Activated CD8-positive, alpha-beta T cell treated with anti-CD3 and anti-CD28 coated beads for 36 hours (primary cell): ENCODE measurements at places on chromosomes 16 and 17. TPM values are rescaled to one million over a fixed set of nuclear protein-coding genes. Genes with fewer than 3 reads are reported as not detected.
A peak's percentile ranks its signal among the peaks of the same experiment; 100 is the strongest.

GRCh38 chr16:12235110-12235509, 258.6 kb downstream of the SNX29 start:
- DNase-seq = no peak

The KRTAP4-3 gene
- total RNA-seq = not detected

DNA sequence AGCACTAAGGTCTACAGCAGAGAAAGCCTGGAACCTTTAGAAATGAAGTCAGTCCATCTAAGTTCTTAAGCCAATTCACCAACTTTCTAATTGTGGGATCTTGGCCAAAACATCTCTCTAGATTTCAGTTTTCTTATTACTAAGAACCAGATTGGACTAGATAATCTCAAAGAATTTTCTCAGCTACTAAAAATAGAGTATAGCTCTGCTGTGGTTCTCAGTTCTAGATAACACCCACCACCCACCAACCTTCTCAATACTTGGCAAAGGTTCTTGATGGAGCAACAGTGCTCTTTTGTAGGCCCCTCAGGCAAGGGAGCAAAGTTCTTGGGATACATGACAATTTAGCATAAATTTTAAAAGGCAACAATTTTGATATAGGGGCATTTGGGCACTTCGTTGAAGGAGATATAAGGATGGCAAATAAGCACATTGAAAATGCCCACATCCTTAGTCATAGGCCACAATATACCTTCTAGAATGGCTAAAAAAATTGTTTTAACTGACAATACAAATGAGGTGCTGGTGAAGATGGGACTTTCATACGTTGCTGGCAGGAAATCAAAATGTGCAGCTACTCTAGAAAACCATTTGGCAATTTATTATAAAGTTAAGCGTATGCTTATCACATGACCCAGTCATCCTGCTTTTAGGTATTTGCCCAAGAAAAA, 74.4 kb upstream of the TMEM132E start:
- peak; percentile 12 for DNase-seq

The ODAD4 gene
- 1.4 TPM for total RNA-seq

DNA sequence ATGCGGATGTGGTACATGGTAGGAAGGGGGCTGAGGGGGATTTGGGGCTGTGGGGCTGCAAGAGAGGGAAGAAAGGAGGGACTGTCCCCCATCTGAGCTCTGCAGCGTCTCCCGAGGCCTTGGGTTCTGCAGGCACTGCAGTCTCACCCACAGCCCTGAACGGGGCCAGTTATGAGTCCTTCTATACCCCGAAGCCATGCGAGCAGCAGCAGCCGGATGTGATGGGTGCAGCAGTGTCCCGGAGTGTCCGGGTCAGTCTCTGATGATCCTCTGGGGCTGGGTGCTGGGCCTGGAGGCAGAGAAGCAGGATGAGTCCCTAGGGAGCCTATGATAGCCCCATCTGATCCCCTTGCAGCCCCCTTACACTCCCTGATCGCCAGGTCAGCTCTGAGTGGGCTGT, 41.5 kb downstream of the CPNE2 start:
- DNase-seq = peak; percentile 71

The SPNS2 gene
- 0.95 TPM for total RNA-seq

GRCh38 chr17:68161644-68162428, 86.0 kb upstream of the AMZ2 start:
- DNase-seq = no peak

- DNase-seq = peak; percentile 48
These were observed 74.0 kb downstream of the SEC14L1 start for GRCh38 chr17:77214743-77215142.

GRCh38 chr17:70313086-70313852, 143.9 kb downstream of the KCNJ2 start:
- DNase-seq = no peak

The SUMO2 gene
- total RNA-seq = 506 TPM

The ZG16 gene
- not detected for total RNA-seq

- no peak for DNase-seq
These were observed 625.6 kb downstream of the TMEM114 start for GRCh38 chr16:7964744-7965143.

The ZFP3 gene
- total RNA-seq = 1.9 TPM

DNA sequence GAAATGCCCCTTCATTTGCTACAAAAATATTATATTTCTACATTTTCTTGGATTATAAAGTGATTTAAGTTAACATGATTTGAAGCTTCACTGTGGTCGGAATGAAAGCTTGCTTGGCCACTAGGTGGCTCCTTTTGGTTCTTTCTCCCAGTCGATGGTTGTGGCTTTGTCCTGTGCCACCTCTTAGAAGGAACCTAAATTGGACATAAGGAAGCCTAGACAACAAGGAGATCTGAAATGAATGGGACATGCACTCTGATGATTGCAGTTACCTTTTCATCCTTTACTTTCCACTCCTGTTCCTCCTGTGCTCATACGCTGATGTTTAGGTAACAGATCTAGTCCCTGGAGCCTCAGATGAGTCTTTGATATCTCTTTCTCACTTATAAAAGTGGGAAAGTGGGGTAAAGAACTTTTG, 39.2 kb downstream of the FTO start:
- peak; percentile 41 for DNase-seq

The CFAP97D1 gene
- 0.07 TPM for total RNA-seq

GRCh38 chr17:69947027-69947759, 127.8 kb upstream of the KCNJ16 start:
- DNase-seq = no peak

The CHD9NB gene
- total RNA-seq = 0.16 TPM

DNA sequence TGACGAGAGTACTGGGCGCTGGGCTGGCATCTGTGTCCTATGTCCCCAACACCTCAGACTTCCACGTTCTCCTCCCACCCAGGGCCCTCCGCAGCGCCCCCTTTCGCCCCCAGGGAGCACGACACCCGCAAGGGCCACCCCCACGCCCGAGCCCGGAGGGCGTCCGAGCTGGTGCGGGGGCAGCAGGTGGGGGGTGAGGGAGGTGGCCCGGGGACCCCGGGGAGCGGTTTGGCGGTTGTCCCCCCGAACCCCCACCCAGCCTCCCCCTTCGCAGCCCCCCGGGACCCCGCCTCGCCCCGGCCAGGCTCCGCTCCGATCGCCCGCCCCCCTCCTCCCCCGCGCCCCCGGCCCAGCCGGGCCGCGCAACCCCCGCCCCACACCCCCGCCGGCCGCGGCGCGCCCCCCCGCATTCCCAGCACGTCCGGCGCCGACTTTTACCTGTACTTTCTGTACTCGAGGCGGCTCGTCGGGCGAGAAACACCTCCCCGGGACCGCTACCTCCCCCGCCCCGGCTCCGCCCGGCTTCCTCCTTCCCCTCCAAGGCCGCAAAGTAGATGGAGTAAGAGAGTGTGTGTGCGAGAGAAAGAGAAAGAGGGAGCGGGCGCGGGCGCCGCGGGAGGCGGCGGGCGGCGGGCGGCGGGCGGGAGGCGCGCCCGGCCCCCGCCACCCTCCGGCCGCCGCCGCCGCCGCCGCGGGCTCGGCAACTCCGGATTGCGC, 901 bp downstream of the CDYL2 start:
- DNase-seq = peak; percentile 59

- no peak for DNase-seq
These were observed 12.1 kb upstream of the HP start for GRCh38 chr16:72042157-72042660.

DNA sequence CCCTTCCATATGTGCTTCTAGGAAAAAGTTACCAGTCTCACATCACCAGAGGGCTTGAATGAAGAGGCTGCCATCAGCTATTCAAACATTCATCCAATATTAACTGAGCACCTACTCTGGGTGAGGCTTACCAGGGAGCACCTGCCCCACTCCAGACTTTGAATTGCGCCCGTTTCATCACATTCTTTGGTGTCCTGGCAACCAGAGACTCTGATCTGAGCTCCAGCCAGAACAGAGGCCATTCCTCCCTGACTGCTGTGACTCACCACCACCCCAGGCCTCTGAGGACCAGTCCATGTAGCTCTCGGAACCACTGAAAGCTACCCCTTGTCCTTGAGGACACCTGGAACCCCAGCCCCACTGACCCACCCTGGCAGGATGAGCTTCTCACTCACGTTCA, at the start of gene C16orf96:
Gene C16orf96, plus strand, starts transcription at position 229 of the 400 bp plus-strand sequence. Its CDS starts 150 bp downstream, at position 379.
- DNase-seq = no peak

The HSPB9 gene
- total RNA-seq = not detected

The PROCA1 gene
- 5.0 TPM for total RNA-seq

DNA sequence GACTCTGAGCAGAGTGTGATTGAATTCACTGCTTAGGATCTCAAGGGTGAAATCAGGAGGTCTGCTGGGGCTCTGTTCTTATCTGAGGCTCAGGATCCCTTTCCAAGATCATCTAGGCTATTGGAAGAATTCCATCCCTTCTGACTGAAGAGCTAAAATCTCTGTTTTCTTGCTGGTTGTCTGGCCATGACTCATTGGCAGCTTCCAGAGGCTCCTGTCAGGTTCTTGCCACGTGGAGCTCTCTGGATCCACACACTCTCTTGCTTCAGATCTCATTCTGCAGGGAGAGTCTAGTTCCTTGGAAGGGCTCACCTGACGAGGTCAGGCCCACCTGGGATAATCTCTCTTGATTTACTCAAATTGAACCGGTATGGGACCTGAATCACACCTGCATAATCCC, 930.7 kb downstream of the CDH8 start:
- no peak for DNase-seq

GRCh38 chr16:1003391-1004347, 22.1 kb downstream of the SOX8 start:
- peak; percentile 73 for DNase-seq

DNA sequence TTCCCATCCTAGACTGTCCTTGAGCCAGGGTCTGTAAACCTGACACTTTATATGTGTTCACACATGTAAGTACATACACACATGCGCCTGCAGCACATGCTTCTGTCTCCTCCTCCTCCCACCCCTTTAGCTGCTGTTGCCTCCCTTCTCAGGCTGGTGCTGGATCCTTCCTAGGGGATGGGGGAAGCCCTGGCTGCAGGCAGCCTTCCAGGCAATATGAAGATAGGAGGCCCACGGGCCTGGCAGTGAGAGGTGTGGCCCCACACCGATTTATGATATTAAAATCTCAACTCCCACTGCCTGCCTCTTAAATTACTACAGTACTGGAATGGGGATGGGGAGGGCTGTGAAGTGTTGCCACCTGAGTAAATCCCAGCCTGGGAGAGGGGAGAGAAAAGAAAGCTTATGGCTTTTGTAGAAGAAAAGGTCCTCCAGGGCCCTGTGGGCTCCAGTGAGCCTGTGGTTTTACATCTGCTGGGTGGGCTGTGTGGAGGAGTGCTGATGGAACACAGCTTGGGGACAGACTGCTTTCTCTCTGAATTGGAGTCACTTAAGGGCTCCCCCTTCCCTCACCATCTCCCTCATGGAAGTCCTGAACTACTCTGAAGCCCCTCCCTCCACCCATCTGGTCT, 990 bp upstream of the WNK4 start:
- DNase-seq = no peak

DNA sequence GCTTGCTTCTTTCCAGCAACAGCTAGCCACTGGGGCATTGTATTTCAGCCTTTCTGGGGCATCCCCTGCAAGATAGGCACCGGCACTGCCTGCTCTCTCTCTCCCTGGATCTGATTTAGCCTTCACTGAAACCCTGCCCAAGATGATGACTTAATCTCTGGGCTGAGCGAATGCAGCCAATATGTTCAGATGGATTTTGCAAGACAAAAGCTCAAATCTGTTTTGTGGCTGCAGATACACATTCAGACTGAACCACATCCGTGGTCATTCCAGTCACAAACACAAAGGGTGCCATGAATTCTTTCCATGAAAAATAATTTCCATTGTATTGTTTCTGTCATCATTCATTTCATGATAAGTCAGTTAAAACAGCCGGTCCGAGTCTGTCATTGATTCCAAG, 24.2 kb downstream of the SOST start:
- DNase-seq = no peak

DNA sequence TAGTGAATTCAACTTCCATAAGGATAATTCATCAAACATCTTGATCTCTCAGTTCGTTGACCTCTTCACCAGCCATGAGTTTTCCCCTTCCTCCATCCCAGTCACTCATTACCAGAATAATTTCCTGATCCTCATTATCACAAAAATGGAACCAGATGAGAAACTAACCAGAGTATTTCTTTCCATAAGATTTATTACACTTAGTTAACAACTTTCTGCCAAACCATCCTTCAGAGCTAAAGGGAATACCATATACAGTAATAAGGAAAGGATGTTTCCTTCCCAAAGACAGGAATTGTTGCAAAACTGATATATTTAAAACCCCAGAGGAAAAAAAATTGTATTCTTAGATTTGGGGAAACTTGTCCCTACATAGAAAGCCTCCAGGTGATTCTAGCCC, 8.6 kb downstream of the KRTAP29-1 start:
- DNase-seq = no peak

- DNase-seq = no peak
These were observed 10.7 kb downstream of the CLUAP1 start for GRCh38 chr16:3511286-3512180.

GRCh38 chr16:31480851-31481536, 1.9 kb upstream of the SLC5A2 start:
- DNase-seq = no peak

- no peak for DNase-seq
These were observed 2.9 kb downstream of the UBN1 start for GRCh38 chr16:4850211-4850610.

DNA sequence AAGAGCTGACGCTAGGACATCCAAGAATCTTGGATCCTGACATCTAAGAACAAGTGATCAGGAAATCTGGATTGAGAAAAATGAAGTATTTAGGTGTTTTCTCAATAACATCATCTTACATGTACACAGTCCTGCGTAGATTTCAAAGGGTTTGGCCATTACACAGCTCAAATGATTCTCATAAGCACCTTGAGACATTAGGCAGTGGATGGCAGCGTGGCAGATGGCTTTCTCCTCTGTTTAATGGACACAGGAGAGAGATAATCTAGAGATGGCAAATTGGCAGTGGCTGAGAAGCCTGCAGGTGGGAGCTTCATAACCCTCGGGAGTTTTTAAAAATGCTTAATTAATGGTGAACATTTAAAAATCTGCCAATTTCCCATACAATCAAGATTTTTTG, 137.5 kb downstream of the ZFHX3 start:
- no peak for DNase-seq

DNA sequence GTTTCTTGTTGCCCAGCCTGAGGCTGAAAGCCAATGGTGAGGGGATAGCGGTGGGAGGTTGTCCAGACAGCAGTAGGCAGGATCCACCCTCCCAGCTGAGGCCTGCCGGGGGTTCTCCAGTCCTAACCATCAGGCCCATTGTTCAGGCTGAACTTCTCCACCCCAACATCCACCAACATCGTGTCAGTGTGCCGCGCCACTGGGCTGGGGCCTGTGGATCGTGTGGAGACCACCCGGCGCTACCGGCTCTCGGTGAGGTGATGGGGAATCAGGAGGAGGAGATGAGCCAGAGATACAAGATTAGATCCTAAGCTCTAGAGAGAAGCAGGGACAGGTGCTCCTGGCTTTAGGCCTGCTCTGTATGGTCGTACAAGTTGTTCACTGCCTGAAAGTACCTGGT, 5.8 kb downstream of the PFAS start:
- DNase-seq = no peak

DNA sequence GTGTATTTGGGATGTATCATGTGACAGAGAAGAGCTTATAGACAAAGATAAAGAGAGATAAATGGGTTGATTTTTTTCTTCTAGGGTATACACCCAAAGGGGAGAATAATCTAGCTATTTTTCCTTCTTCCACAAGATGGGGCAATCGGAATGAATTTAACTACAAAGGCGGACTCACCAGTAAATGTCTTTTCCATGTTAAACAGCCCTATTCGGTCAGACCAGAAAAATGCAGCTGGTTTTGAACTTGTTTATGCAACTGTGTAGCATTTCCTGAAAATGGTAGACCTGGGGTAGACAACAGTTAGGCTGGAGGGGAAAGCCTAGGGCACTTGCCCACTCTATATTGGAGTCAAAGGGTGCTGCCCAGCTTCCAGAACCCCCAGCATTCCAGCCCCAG, 477.1 kb downstream of the TOX3 start:
- no peak for DNase-seq

GRCh38 chr16:79573884-79574283, 26.7 kb downstream of the MAF start:
- DNase-seq = no peak
